Dermis microvascular lymphatic vessel endothelial cell (primary cell): ENCODE measurements at places on chromosomes 12 and 14. TPM values are rescaled to one million over a fixed set of nuclear protein-coding genes. Genes with fewer than 3 reads are reported as not detected.

Gene JAG2
- total RNA-seq = 37.5 and 45.5 TPM in 2 replicates

Gene RASAL1
- total RNA-seq = not detected in 2 replicates

Gene ARHGEF40
- 6.2 and 8.3 TPM in 2 replicates for total RNA-seq

Gene KRT79
- total RNA-seq = not detected in 2 replicates

Gene SCN8A
- total RNA-seq = under 0.01 and 0.38 TPM in 2 replicates
